ENCODE measurements at places on chromosomes 3 and 15.

DNA sequence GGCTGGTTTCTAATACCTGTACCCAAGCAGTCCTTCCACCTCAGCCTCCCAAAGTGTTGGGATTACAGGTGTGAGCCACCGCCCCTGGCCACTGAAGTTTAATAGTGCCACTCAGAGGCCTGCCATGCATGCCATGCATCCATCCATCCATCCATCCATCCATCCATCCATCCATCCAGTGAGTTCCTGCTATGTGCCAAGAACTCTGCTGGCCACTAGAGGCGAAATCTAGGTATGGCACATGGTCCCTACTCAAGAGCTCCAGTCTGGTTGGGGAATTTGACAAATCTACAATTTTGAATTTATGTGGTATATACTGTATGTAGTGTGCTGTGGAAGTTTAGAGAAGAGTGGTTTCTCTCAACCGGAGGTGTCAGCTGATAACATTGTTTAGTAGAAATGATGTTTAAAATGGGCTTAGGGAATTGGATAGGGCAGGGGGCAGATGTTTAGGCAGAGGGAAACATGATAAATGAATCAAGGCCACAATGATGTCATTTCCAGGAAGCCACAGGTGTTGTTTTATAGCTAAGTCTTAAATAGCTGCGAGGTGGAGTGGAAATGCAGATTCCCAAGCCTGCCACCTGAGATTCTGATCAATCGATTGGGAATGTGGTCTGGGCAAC is 384.4 kb upstream of the C2CD4B start:
- DNase-seq = no peak

DNA sequence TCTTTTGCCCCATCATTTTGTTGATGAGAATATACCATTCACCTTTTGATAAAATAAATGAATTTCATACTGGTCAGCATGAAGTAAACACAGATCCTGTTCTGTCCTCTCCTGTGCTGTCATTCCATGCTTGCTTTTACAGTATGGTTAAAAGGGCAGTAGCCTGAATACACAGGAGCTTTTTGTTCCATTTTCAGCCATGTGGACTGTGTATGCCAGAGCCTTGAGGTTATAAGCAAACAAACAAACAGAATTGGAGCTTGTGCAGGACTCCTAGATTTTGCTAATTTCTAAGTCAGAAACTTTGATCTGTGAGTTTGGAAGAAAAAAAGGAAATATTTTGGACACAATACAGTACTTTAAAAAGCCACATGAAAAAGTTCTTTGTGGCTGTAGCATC is 91.9 kb downstream of the LRRC28 start:
- DNase-seq = no peak

DNA sequence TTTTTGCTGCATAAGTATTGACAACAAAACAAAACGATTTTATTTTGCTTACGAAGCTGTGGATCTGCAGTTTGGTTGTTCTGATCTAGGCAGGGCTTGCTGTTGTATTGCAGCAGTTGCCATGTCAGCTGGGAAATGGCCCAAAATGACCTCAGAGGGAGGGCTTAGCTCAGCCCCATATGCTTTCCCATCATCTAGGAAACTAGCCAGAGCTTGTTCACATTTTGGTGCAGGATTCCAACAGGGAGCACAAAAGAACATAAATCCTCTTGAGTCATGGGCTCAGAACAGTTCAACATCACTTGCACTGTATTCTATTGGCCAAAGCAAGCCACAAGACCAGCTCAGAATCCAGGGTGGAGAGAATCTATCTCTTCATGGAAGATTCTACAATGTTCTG is 42.2 kb upstream of the ROBO2 start:
- DNase-seq = no peak

GRCh38 chr3:158896729-158897128 is 94.9 kb downstream of the MFSD1 start:
- DNase-seq = no peak

- no peak for DNase-seq
Measured at GRCh38 chr3:20130106-20130505, 55.9 kb downstream of the SGO1 start.

All from activated CD4-positive, CD25-positive, alpha-beta regulatory T cell treated with anti-CD3 and anti-CD28 coated beads, Interleukin-2, amount 50 U/mL, for 72 hours (primary cell).